WTC11 (cell line): ENCODE measurements at places on chromosomes 4 and X. TPM values are rescaled to one million over a fixed set of nuclear protein-coding genes. Genes with fewer than 3 reads are reported as not detected.

DNA sequence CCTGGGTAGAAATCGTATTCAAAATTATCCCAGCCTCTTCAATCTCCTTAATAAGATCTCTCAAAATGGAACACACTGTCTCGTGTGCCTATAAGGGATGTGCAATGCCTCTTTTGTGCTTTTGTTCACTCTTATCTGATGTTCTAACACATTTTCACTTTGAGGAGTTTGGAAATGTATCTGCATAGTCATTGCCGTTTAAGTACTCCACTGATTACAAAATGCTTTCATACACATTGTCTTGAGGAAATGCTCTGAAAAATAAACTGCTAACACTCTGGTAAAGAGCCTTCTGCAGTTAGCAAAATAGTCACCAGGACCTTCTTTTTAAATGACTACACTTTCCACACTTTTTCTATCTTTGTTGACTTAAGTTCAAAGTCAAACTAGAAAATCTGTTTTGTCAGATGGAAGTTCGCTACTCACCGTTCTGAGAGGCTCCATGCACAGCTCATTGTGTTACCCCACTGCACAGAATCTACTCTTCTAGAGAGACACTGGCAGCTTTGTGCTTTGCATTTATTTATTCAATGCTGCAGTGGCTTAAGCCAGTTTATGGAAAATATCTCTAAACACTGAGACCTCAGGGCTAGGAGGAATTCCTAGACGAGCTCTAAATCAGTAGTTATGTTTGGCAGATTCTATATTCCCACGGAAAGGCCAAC is 159.0 kb downstream of the CHIC2 start:
- peaks cover 32% of the 10 kb centered on the region for H3K4me1 ChIP-seq
- no peak overlapping the region for H3K27ac ChIP-seq
- H3K36me3 ChIP-seq: no peaks in the 10 kb centered on the region
- DNase-seq: no peak
- peaks cover 32% of the 10 kb centered on the region for H3K27me3 ChIP-seq

DNA sequence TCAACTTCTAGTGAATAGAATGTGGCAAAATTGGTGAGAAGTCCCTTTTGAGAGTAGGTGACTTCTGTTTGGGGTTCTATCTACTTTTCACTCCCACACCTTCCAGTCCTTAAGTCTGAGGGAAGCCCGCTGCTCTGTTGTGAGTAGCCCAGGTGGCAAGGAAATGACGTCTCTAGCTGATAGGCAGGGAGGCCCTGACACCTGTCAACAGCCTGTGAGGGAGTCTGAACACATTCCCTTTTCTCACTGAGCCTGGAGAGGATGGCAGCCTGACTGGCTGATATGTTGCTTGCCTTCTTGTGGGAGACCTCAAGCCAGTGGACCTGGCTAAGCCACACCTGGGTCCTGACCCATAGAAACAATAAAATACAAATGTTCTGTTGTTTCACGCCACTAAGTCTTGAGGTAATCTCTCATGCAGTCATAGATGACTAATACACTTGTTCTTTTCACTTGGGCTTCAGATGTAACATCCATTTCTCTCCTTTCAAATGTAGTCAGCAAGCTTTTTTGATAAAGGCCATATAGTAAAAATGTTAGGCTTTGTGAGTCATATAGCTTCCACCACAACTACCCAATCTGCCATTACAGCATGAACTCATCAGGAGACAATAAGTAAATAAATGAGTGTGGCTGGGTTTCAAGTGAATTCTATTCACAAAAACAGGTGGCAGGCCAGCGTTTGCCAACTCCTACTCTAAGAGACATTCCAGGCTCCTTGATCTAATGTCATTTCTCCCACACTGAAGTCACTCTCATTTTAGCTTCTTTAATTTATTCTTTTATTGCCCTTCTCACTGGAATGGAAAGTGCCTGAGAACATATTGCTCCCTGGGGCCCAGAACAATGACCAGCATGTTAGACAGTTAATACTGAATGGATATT is 265.1 kb upstream of the MAD2L1 start:
- no peak overlapping the region for H3K4me3 ChIP-seq

The MEPE gene
- not detected in 3 replicates for total RNA-seq

- peaks cover 5% of the 10 kb centered on the region; the same call in 1 of the 2 replicates for H3K27me3 ChIP-seq
- H3K4me3 ChIP-seq: no peak overlapping the region
- peak overlapping the region; percentile 55; the same call in 1 of the 2 replicates for H3K27ac ChIP-seq
- peaks cover 40% of the 10 kb centered on the region for H3K4me1 ChIP-seq
Measured at GRCh38 chr4:185086053-185086452, 57.0 kb upstream of the SLC25A4 start.
